AML-193 (cell line): ENCODE measurements at places on chromosomes 2 and 18.

DNA sequence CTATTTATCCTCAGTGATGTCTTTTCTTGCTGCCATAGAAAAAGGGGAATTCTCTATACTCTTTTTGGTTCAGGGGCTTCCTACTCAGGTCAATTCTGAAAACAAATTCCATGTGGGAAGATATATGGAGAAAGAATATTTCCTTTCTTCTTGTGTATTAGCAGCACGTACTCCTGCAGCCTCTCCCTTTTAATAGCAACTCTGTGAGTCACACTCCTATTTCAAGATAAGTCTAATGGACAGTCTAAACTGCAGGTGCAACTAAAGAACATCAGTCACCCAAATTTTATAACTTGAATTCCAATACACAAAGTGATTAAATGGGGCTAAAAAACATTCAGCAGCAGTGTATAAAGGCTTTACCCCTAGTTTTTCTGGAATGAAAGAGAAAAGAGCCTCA lies 942.2 kb downstream of the CNTNAP5 start:
- DNase-seq = no peak

GRCh38 chr2:168127371-168127770 lies 120.0 kb downstream of the STK39 start:
- no peak for DNase-seq

- no peak for DNase-seq
These were observed 47.5 kb downstream of the EMILIN2 start for GRCh38 chr18:2894131-2894840.

DNA sequence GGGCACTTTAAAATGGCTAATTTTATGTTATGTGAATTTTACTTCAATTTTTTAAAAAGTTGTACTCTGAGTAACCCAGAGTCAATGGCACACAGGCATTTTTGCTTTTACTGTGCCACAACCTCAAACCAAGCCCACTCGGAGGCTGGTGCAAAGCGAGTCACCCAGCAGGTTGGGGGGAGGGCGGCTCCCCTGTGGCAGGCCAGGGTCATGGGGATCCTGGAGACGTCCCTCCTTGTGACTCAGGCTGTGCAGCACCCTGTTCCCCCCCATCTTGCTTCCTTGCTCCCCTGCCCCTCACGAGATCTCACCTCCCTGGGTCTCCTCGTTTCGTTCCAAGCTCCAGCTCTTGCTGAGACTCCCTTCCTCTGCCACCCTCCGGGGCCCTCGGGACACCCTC lies 58.6 kb downstream of the POMC start:
- DNase-seq = no peak

GRCh38 chr2:104518256-104518655 lies 335.7 kb upstream of the POU3F3 start:
- no peak for DNase-seq

GRCh38 chr2:65199891-65200290 lies 27.7 kb upstream of the ACTR2 start:
- no peak for DNase-seq

DNA sequence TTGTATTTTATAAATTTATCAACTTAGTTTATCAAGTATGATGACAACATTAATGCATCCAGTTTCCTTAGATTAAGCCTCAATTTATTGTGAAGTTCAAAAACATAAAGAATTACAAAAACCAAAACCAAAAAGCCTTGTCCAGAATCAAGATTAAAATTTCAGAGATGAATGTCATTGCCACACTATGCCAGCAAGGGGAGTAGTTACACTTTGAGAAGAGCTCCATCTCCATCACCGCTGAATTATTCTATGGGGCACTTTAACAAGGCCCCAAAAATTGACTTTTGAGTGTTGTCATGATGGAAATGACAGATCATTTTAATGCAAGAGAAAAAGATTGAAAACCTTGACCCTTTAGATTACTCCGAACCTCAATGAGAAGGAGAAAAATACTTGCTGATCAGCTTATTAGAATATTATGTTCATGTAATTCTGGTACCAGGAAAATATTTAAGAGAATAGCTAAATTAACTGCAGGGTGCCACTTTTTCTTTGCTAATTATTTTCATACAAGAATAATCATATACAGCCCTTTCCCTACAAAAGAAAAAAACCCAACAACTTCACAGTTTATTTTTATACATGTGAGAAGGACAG lies 152.5 kb upstream of the AQP4 start:
- DNase-seq = peak; percentile 3

GRCh38 chr18:11091746-11092145 lies 57.6 kb downstream of the PIEZO2 start:
- no peak for DNase-seq

DNA sequence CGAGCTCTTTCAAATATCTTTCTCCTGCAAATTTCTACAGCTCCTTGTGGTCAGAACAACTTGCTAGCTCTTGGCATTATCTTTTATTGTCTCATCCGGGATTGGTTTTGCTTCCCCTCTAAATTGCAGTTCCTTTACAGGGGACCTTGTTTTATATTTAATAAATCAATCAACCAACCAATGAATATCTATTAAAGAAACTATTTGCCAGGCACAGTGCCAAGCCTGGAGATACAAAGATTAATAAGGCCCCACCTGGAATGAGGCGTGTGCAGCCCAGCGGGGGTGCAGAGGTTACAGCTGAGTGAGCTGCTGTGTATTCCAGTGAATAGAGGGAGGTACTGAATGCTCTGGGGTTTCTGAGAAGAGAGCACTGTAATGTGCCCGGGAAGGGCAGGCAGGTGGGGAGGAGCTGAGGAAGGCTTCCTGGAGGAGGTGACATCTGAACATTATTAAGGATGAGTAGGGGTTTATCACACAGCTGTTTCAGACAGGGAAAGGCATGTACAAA lies 51.8 kb downstream of the LIPG start:
- no peak for DNase-seq

DNA sequence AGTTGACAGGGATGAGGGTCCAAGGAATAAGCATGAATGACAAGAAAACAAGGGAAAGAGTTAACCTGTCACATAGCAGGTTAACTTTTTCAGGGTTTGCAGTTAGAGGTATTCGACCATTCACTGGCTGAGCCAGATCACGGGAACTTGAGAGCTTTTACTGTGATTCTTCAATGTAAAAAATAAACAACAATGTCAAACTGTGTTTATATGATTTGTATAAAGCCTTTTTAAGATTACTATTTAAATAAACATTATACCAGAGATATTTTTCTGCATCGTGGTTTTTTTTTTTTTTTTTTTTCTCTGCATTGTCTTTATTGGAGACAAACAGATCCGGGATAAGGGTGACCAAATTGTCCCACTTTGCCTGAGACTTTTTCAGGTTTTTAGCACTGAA lies 115.6 kb downstream of the NRP2 start:
- DNase-seq = no peak

GRCh38 chr2:36819095-36819711 lies 122.7 kb downstream of the VIT start:
- DNase-seq = no peak

GRCh38 chr2:47592381-47592780 lies 189.4 kb downstream of the MSH2 start:
- no peak for DNase-seq

DNA sequence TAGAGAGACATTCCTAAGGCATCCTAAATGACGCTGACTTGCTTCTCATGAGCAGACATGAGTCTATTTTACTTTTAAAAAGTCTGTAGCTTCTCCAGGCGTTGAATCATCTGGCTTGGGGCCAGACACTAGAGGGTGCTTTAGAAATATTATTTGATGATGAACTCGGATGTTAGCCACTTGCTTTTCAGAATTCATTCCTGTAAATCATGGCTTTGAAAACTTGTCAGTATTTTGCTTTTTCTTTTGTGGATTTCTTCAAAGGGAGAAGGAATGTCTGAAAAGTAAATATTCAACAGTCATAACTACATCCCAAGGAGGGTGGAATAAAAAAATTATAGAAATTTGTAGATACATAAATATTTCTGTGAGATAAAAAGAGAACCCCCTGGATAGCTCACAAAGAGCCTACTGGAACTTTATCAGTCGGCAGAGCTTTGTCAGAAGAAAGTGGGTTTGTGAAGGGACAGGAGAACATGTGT lies 370.8 kb downstream of the OSR1 start:
- no peak for DNase-seq

DNA sequence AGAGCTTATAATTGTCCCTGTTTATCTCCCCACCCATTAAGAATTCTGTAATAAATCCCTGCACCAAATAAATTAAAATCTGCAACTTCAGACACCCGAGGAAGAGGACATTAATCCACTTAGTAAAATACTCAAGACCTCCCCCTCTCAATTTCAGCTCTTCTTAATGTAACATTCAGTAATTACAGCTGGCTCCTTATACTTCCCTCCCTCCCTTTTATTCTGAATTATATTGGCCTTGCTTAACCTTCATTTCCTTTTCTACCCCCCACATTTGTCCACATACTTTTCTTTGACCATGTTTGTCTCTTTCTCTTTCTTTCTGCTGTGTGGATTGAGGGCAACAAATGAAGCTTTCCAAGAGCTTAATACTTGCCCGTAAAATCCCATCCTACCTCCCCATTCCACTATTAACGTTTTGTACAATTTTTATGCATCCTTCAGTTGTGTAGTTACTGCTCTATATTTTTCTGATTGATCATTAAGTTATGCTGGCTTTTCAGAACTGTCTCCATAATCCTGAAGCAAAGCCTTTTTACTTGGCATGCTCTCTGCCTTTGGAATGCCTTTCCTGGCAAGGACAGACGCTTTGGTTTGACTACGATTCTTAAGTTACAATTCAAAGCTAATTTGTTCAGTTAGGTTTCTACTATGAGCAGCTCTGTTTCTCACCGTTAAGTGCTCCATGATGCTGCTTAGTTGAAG lies 580.1 kb downstream of the ZEB2 start:
- DNase-seq = no peak

DNA sequence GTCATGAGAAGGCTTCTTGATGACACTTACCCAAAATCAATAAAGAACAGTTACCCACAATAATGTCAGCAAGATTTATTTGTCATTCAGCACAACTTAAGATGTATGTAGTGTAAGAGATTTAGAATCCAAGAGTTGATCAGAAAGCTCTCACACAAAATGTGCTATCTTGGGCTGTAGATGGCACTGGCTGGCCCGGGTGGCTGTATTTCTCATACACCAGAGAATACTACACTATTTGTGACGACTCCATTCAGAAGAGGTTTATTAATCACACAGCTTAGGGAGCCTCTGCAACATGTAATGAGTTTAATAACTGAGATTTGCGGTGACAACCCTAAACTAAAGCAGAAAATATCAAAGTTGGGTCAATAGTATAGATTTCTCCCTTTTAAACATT lies 530.4 kb upstream of the KLHL29 start:
- no peak for DNase-seq

- peak; percentile 16 for DNase-seq
These were observed 95.7 kb upstream of the LINC00305 start for GRCh38 chr18:64244571-64244970.

- DNase-seq = no peak
These were observed 44.0 kb downstream of the TRAK2 start for GRCh38 chr2:201407265-201407664.

DNA sequence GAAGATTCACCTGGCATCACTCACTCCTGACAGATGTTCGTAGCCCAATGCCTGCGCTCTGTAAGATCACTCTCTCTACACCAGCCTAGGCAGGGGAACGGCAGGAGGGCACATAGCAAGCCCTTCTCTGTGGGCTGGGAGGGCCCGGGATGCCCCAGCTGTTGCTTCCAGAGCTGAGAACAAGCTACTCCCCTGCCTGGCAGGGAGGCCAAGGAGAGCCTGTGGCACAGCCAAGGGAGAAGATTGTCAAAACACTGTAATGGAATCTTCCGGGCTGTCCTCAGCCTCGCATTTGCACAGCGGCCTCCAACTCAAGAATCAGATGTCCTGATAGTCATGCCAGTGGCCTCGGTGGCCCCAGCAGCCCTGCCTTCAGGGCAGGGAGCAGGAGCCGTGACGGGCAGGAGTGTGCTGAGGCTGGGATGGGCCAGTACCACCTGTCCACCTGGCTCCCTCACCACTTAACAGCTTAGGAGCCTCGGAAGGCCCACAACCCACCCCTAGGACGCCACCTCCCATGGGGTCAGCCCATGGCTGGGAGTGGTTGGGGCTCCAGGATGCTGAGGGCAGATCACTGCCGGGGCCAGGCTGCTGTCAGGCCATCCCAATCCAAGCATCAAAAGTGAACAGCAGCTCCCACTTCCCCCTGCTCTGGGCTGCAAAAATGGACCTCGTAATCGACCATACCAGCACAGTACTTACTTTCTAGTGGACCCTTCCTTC lies 21.9 kb upstream of the SLC35F6 start:
- no peak for DNase-seq
